ENCODE measurements at places on chromosomes 3 and 15.
A peak's percentile ranks its signal among the peaks of the same experiment; 100 is the strongest.

- no peak for DNase-seq
Measured at GRCh38 chr3:98921957-98922356, 20.5 kb upstream of the DCBLD2 start.

- no peak for DNase-seq
Measured at GRCh38 chr3:123327956-123328850, 120.7 kb downstream of the ADCY5 start.

DNA sequence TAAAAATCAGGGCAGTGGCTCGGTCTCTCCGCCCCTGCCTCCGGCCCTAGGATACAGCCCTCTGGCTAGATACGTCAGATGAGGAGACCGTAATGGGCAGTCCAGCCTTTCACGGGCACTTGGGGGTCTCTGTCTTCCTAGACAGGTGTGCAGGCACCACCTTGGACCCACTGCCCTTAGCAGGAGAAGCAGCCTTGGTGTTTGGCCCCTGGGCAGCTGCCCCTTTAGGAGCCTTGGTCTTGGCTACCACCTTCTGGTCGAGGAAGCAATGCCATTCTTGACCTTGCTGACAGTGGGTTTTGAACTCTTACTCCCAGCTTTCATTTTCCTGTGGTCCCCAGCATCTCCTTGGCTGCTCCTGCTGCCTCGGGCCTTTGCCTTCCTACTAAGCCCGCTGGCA is 149.7 kb upstream of the FRMD4B start:
- no peak for DNase-seq

DNA sequence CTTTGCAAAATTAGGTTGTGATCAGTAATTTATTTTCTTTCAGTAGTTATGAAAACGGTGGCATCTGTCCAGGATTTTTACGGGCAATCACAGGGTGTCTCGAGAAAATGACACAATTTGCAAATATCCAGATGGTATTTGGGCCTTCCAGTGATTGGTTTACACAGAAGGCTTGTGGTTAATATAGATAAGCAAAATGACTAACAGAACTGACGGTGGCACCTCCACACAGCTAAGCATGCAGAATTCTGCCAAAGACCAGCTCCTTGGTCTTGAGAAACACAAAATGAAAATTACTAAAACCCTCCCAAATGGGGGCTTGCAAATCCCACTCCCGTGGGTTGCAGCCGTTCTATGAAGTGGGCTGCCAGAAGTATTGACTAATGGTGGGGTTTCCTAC is 5.5 kb downstream of the ARHGEF3 start:
- DNase-seq, result peak; percentile 29

DNA sequence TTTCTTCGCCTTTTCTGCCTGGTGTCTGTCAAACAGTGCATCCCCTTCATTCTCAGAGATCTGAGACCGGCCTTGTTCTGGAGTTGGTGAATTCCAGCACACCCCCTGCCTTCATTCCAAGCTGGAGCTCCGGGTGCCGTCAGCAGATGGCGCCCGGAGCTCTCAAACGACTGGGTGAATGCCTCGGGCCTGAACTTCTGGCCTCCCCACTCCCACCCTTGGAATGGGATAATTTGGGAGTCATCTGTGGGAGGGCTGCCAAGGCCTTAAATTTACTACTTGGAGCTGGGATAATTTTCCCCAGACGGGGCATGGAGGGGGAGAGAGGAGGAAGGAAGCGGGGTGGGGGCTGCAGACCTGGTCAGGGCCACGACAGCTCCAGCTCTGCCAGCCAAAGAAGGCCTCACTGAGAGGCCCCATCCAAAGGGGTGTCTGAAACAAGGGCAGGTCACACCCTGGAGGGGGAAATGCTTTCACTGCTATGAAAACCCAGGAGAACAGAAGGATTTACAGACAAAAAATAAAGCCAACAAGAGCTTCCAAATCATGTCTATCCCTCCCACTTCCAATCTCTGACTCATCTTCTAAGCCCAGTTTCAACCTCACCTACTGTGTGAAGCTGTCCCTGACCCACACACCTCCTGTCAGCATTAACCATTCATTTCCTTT is 187.9 kb downstream of the OPA1 start:
- DNase-seq, result peak; percentile 93

GRCh38 chr3:37499864-37500263 is 325.5 kb upstream of the LRRFIP2 start:
- no peak for DNase-seq

- DNase-seq, result no peak
Measured at GRCh38 chr3:133865136-133865855, 30.4 kb downstream of the RAB6B start.

DNA sequence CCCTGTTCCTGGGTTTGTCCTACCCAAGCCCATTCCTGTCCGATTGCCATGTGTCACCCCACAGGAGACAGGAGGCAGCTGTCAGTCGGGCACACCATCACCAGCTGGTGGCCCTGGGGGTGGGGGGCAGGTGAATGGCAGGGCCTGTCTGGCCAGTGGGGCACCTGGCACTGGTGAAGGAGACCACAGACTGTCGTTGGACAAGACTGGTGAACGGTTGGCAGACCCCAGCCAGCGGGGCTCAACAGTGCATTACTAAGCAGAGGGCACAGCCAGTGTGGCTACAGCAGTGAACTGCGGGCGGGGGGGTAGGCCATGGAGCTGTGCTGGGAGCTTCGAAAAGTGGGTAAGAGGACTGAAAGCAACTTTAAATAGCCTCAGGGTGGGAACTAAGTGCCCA is 2.1 kb downstream of the SEMA7A start:
- no peak for DNase-seq

- DNase-seq, result no peak
Measured at GRCh38 chr15:63086947-63087346, 34.7 kb upstream of the LACTB start.

GRCh38 chr3:9172851-9173321 is 76.6 kb downstream of the SRGAP3 start:
- no peak for DNase-seq

GRCh38 chr3:139745831-139746230 is 68.1 kb upstream of the NMNAT3 start:
- DNase-seq, result peak; percentile 3

DNA sequence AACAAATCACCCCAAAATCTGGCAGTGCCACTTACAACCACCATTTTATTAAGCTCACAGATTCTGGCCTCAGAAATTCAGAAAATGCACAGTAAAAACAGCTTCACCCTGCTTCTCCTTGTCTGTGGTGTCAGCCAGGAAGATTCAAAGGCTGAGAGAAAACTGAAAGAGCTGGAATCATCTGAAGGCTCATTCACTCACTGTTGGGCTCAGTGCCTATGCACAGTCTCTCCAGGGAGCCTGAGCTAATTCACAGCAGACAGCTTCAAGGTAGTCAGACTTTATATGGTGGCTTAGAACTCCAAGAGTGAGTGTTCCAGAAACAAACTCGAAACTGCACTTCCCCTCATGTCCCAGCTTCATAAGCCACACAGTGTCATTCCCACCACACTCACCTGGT is 16.5 kb upstream of the PLOD2 start:
- no peak for DNase-seq

- DNase-seq, result no peak
Measured at GRCh38 chr3:11346416-11346815, 74.2 kb downstream of the ATG7 start.
